ENCODE measurements at places on chromosomes 7 and 10. TPM values are rescaled to one million over a fixed set of nuclear protein-coding genes. Genes with fewer than 3 reads are reported as not detected.

DNA sequence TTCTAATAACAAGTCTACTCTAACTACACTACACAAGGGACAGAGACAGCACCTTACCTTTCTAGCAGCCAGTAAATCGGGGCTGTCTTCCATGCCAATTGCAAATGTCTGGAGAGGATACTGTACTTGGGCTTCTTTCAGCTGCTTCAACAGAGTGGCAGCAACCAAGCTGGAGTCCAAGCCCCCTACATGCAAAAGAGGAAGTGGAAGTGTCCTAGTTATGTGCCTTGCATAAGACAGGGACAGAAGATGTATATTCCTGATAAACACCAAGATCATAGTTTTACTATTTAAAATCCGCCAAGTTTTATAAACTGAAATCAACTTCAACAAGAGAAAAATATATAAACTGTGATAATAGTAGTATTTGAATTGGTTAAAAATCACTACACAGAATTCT lies 14.0 kb downstream of the ASNS start:
- H3K36me3 ChIP-seq, result no peaks in the 10 kb centered on the region
- no peak overlapping the region for H3K27ac ChIP-seq
- H3K4me3 ChIP-seq, result no peak overlapping the region
- no peak for DNase-seq

The PPP1R17 gene
- total RNA-seq, result not detected

The TM9SF3 gene
- 176 TPM for total RNA-seq

DNA sequence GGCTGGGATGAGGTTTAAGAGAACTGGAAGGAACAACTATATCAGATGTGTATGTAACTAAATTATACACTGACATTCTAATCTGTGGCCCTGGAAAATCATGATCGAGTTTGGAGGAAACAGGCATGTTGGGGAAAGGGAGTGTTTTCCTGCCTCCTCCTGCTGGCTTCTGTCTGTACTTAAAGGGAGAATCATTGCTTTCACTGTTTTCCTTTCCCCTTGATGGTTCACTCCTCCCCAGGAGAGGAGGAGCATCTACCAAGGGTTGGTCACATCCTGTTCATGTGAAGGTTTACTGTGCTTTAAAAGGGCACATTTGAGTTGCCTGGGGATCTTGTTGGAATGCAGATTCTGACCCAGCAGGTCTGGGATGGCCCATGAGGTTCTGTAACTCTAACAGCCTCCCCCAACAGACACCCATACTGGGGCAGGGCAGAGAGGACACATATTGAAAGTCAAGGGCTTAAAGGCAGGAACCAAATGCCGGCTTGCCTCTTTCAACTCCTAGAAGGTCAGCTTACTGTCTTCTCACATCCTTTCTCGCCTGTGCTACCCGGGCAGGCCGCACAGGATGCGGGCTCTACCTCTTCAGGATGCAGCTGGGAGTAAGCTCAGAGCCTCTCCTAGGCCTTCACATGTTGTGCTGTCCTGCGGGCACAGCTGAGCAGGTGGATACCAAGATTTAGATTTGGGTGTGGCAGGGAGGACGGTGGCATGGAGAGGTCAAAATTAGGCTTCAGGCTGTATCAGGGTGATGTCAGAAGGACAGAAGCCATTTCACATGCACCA lies 694.8 kb downstream of the KCNMA1 start:
- no peak overlapping the region for H3K4me3 ChIP-seq
- DNase-seq, result no peak
- no peaks in the 10 kb centered on the region for H3K36me3 ChIP-seq
- no peaks in the 10 kb centered on the region for H3K4me1 ChIP-seq

GRCh38 chr7:92647011-92647625 lies 56.9 kb upstream of the FAM133B start:
- no peak overlapping the region for H3K4me3 ChIP-seq
- DNase-seq, result no peak
- peak overlapping the region; percentile 27 for H3K27ac ChIP-seq
- H3K27me3 ChIP-seq, result no peaks in the 10 kb centered on the region
- peaks cover 4% of the 10 kb centered on the region for H3K36me3 ChIP-seq
- peaks cover 42% of the 10 kb centered on the region for H3K4me1 ChIP-seq

DNA sequence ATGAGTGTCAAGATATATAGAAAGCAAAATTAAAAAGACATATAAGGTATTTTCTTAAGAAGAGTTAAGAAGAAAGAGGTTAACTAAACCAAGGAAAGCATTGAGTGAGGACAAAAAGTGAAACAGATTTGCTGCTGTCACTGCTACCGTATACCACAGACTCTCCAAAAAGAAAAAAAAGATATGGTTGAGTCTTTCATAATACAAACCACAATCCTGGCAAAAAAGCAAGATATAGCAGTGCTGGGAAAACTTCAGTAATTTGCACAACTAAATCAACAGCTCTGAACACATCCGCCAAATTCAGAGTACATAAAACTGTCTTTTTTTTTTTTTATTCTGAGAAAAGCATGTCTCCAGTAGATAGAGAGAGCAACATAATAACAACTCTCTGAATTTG lies 114.7 kb downstream of the ETV1 start:
- H3K27ac ChIP-seq, result no peak overlapping the region
- H3K4me1 ChIP-seq, result no peaks in the 10 kb centered on the region
- H3K27me3 ChIP-seq, result no peaks in the 10 kb centered on the region
- H3K4me3 ChIP-seq, result no peak overlapping the region
- no peak for DNase-seq

DNA sequence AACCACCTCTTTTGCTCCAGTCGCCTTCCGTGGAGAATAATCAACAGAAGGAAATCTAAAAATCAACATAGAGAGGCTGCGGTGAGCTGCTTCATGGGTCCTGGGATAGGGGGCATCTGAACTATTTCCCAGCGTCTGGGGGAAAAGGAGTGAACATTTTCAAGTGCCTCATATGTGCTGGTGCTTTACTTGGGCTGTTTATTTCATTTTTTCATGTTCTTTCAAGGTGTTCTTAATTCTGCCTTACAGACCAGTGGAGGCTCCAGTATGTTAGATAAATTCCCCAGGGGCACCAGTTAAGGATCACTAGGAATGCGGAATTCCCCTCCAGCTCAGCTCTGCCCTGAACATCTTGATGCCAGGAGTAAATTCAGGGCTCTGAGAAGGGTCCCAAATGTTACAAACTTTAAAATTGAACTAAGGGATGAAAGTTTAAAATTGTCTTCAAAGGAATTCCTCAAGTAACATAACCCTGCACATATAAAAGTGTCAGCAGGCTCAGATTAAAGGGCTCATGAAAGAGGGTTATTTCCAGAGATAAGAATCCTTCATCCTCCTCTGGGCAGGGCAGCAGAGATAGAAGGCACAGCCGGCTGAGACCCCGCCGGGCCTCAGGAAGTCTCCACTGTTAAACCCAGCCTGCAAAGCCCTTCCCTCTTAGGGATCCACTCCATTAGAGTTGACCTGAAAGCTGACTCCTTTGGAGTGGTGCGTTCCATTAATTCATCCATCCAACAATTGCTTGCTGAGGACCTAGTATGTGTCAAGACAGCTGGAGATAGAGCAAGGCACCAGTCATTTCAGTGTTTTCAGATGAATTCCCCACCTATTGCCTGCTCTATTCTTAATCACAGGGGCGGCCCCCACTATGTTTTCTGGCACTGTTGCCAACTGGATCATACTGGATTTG lies 345.8 kb downstream of the KCNMA1 start:
- no peaks in the 10 kb centered on the region for H3K27me3 ChIP-seq
- DNase-seq, result peak; percentile 75
- peaks cover 85% of the 10 kb centered on the region for H3K4me1 ChIP-seq
- no peaks in the 10 kb centered on the region for H3K36me3 ChIP-seq
- H3K4me3 ChIP-seq, result no peak overlapping the region

DNA sequence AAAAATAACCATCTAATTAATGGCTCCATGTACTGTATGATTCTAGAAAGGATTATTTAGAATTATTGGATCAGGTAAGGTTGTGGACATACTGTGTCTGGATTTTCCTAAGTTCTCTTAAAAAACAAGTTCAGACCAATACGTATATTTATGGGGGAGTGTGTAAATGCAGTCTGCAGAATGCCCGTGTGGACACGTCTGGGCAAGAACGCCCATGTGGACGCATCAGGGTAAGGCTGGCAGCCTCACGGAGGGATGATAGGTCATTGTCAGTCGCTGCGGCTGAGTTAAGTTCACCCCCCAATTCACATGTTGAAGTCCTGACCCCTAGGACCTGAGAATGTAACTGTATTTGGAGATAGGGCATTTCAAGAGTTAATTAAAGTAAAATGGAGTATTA lies 160.0 kb upstream of the SHH start:
- H3K4me1 ChIP-seq, result no peaks in the 10 kb centered on the region
- no peak for DNase-seq
- H3K27me3 ChIP-seq, result no peaks in the 10 kb centered on the region
- H3K4me3 ChIP-seq, result no peak overlapping the region
- no peak overlapping the region for H3K27ac ChIP-seq

DNA sequence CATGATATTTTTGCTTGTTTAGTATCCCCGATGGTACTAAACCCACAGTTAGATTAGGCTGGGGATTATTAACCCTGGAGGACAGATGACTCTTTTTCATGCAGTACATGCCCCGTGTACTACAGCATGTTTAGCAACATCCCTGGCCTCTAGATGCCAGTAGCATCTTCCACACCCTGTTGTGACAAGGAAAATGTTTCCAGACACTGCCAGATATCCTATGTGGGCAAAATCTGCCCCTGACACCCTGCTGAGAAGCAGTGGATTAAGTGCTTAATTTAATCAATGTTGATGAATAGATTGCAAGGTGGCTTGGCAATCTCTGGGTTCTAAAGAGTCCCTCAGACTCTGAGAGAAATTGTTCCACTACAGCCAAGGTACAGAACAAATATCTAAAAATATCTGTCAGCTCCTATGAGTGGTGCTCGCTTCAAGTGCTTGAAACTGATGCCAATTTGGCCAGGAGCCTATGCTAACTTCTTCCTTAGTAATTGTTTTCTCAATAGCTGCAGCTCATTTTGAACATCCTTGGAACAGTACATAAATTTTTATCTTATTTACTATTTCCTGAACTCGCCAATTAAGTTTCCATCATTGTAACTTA lies 247.0 kb downstream of the SORCS1 start:
- DNase-seq, result no peak
- H3K27ac ChIP-seq, result no peak overlapping the region
- H3K4me3 ChIP-seq, result no peak overlapping the region
- H3K36me3 ChIP-seq, result no peaks in the 10 kb centered on the region
- no peaks in the 10 kb centered on the region for H3K27me3 ChIP-seq

The ARL5B gene
- total RNA-seq, result 61.7 TPM

DNA sequence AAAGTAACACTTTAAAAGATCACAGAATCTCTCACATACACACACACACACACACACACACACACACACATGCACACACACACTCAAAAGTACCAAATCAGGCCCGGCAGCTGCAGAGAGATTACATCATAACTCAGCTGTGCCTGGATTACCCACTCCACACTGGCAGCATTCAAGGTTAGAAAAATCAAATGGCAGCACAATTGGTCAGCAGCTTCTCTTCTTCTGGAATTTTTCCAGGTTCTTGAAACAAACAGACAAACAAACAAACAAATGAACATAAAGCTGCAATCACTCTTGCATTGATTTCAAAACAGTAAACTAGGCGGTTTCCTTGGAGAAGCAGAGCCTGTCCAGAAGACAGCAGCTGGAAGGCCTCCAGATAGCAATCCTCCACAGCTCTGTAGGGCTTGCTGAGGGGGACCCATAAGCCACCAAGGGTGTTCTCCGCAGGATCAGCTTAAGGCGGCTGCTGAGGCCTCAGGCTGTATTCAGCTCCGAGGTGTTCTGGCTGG lies 24.5 kb upstream of the FAM133B start:
- no peaks in the 10 kb centered on the region for H3K4me1 ChIP-seq
- no peak overlapping the region for H3K27ac ChIP-seq
- H3K27me3 ChIP-seq, result no peaks in the 10 kb centered on the region
- H3K4me3 ChIP-seq, result no peak overlapping the region
- no peak for DNase-seq

The CTAGE4 gene
- total RNA-seq, result not detected

Data from Caco-2 (cell line).